Astrocyte (in vitro differentiated cells and primary cell): ENCODE measurements at places on chromosomes 3 and 15. TPM values are rescaled to one million over a fixed set of nuclear protein-coding genes. Genes with fewer than 3 reads are reported as not detected.

DNA sequence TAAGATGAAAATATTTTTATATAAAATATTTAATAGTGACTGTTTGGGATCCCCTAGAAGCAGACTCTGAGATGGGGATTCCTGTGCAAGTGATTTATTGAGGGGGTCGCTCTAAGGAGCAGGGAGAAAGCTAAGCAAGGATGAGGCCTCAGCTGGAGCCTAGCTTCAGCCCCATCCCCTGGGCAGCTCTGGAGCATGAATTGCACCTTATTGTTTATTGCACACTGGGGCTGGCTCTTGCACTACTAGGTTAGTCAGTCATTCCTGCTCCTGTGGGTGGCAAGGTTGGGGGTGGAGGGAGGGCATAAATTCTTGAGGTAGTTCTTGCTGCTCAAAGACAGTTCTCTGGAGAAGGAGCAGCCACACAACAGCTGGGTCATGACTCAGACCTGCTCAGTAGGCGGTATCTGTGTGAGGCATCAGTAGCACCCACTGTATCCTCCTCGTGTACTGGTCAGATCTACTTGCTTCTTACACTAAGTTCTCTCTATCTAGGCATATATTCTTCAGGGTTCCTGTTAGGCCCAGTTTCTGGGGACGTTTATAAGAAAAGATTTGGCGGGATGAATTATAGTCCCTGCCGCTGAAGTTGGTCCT lies 27.2 kb upstream of the TNFSF10 start:
- no peak overlapping the region for H3K4me3 ChIP-seq
- H3K36me3 ChIP-seq: no peaks in the 10 kb centered on the region
- DNase-seq: peak; percentile 96
- peaks cover 14% of the 10 kb centered on the region for H3K4me1 ChIP-seq
- peak overlapping the region; percentile 26 for H3K27ac ChIP-seq

C3orf52 gene
- 21.3 and 21.9 TPM in 2 replicates for total RNA-seq

DNASE1L3 gene
- total RNA-seq: not detected in 2 replicates

MFGE8 gene
- total RNA-seq: 276 and 302 TPM in 2 replicates
